Naive thymus-derived CD4-positive, alpha-beta T cell (primary cell): ENCODE measurements at places on chromosomes 4 and X.
A peak's percentile ranks its signal among the peaks of the same experiment; 100 is the strongest.

- H3K27me3 ChIP-seq: no peaks in the 10 kb centered on the region
- DNase-seq: no peak
- H3K4me3 ChIP-seq: no peak overlapping the region
- no peak overlapping the region for H3K27ac ChIP-seq
- no peaks in the 10 kb centered on the region for H3K4me1 ChIP-seq
- no peaks in the 10 kb centered on the region for H3K36me3 ChIP-seq
These were observed 99.1 kb upstream of the ENPP6 start for GRCh38 chr4:184316821-184317220.

DNA sequence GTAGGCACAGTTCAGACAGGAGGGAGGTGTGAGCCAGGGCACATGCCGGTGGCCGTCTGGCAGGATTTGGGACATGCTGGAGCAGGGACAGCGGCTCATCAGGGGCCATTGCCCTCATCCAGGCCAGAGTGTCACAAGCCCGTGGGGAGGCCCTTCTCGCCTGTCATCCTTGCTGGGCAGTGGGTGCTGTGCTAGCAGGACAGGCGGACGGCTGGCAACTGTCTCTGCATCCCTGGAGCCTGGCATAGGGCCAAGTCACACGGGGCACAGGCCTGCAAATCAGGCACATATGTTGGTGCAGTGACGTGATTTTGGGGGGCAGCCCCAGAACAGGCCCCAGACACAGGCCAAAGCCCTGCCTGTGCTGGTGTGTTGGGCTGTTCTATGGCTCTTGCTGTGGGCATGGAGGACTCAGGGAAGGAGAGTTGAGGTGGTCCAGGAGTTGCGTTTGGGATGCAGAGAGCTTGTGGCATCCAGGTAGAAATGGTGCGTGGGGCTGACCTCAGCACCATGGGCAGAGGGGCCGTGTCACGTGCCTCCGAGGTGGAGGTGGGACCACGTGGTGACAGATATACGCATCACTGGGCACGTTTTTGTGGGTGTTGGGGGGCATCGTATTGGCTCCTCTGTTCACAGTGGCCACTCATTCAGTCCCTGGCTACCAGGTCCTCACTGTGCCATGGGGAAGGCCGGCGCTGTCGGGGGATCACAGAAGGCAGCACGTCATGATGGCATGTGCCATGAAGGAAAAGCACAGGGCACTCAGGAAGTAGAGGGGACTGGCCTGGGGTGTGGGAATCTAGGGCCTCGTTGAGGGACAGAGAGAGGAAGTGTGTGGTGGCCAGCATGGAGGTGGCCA lies 14.6 kb upstream of the MSANTD1 start:
- H3K27me3 ChIP-seq: no peaks in the 10 kb centered on the region
- no peak overlapping the region for H3K27ac ChIP-seq
- H3K36me3 ChIP-seq: peaks cover 15% of the 10 kb centered on the region
- no peaks in the 10 kb centered on the region for H3K4me1 ChIP-seq
- DNase-seq: no peak

GRCh38 chr4:184856277-184856609 lies 30.5 kb upstream of the ACSL1 start:
- no peaks in the 10 kb centered on the region for H3K27me3 ChIP-seq
- no peaks in the 10 kb centered on the region for H3K36me3 ChIP-seq
- H3K4me3 ChIP-seq: no peak overlapping the region
- H3K4me1 ChIP-seq: no peaks in the 10 kb centered on the region
- no peak overlapping the region for H3K27ac ChIP-seq

- H3K36me3 ChIP-seq: no peaks in the 10 kb centered on the region
- H3K27me3 ChIP-seq: no peaks in the 10 kb centered on the region
- no peak for DNase-seq
- no peak overlapping the region for H3K27ac ChIP-seq
These were observed 145.1 kb downstream of the BEND2 start for GRCh38 chrX:18075603-18076002.

DNA sequence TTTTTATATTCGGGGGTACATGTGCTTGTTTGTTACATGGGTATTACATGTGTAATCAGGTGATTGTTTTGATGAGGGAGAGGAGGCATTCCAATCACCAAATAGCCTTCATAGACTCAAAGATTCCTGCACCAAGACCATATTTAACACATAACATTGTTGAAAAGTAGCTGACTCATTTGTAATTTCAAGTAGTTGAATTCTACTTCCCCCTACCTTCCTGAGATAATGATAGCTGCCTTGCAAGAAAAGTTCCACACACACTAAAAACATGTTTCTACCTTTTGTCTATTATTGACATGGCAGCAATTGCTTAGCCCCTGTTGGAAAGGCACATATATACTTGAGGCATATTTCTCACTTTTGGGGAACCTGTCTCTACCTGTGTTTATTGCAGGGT lies 16.1 kb downstream of the PGAM4 start:
- H3K27me3 ChIP-seq: no peaks in the 10 kb centered on the region
- no peak overlapping the region for H3K4me3 ChIP-seq
- no peaks in the 10 kb centered on the region for H3K36me3 ChIP-seq
- DNase-seq: no peak

GRCh38 chrX:1491851-1492349 lies 39.2 kb upstream of the ASMTL start:
- DNase-seq: peak; percentile 66
- peaks cover 26% of the 10 kb centered on the region for H3K36me3 ChIP-seq
- H3K27me3 ChIP-seq: no peaks in the 10 kb centered on the region
- H3K4me1 ChIP-seq: no peaks in the 10 kb centered on the region
- H3K4me3 ChIP-seq: no peak overlapping the region
- H3K27ac ChIP-seq: no peak overlapping the region

GRCh38 chrX:1239681-1240142 lies 27.3 kb upstream of the CRLF2 start:
- H3K36me3 ChIP-seq: no peaks in the 10 kb centered on the region
- H3K27me3 ChIP-seq: no peaks in the 10 kb centered on the region
- H3K4me1 ChIP-seq: no peaks in the 10 kb centered on the region
- H3K27ac ChIP-seq: no peak overlapping the region
- DNase-seq: peak; percentile 36

- H3K4me1 ChIP-seq: no peaks in the 10 kb centered on the region
- H3K36me3 ChIP-seq: no peaks in the 10 kb centered on the region
- no peaks in the 10 kb centered on the region for H3K27me3 ChIP-seq
- H3K27ac ChIP-seq: no peak overlapping the region
These were observed 23.5 kb upstream of the DUSP9 start for GRCh38 chrX:153623310-153624029.

GRCh38 chr4:186726426-186727168 lies 2.9 kb upstream of the FAT1 start:
- no peak for DNase-seq
- H3K4me1 ChIP-seq: no peaks in the 10 kb centered on the region
- H3K27ac ChIP-seq: no peak overlapping the region
- H3K4me3 ChIP-seq: no peak overlapping the region
- H3K27me3 ChIP-seq: no peaks in the 10 kb centered on the region
- no peaks in the 10 kb centered on the region for H3K36me3 ChIP-seq

DNA sequence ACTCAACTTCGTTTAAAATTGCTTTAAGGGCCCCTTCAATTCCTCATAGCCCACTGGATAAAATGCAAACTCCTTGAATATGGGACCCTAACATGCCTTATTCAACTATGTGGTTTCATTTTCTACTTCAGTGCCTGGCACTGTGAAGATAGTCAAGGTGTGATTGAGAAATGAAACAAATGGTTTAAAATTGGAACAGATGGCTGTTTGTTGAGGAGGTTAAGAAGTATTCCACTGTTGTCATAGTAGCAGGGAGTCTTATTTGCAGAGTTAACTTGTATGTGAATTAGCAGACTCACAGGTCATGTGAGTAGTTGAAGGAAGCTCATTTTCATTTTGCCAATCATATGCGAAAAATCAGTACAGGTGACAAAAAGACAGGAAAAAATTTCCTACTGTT lies 593.3 kb downstream of the KCTD8 start:
- H3K27me3 ChIP-seq: no peaks in the 10 kb centered on the region
- DNase-seq: no peak
- no peaks in the 10 kb centered on the region for H3K36me3 ChIP-seq

- peak; percentile 20 for DNase-seq
- no peaks in the 10 kb centered on the region for H3K4me1 ChIP-seq
- H3K27ac ChIP-seq: no peak within 1 kb of the TSS
- H3K36me3 ChIP-seq: no peaks in the 10 kb centered on the region
- H3K27me3 ChIP-seq: no peaks in the 10 kb centered on the region
These were observed at the start of gene KLHL13 for GRCh38 chrX:118116713-118117550. TSS of gene KLHL13 (minus strand) at chrX:118116810. CDS start at chrX:118028473, 88,337 bp downstream.

DNA sequence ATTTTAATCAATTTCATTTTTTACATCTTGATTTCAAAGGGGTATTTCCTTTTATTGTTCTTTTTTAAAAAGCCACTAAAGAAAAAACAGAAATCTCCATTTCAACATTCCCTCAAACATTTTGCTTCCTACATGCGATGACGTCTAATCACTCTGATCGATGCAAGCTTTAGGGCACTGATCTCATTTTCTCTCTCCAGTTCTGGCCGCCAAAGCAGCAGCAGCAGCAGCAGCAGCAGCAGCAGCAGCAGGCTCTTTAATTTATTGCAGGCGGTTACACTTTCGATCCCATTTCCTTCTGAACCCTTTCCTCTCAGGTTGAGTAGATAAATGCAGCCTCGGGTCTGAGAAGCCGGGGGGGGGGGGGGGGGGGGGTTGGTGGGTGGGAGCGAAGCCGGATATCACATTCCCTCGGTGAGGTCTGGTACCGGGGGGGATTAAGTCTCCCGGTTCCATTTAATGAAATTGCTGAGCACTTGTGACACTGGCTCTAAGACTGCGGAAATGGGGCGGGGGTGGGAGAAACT lies 3.4 kb upstream of the PCDH7 start:
- H3K27ac ChIP-seq: no peak overlapping the region
- no peak overlapping the region for H3K4me3 ChIP-seq
- no peaks in the 10 kb centered on the region for H3K36me3 ChIP-seq
- DNase-seq: no peak

DNA sequence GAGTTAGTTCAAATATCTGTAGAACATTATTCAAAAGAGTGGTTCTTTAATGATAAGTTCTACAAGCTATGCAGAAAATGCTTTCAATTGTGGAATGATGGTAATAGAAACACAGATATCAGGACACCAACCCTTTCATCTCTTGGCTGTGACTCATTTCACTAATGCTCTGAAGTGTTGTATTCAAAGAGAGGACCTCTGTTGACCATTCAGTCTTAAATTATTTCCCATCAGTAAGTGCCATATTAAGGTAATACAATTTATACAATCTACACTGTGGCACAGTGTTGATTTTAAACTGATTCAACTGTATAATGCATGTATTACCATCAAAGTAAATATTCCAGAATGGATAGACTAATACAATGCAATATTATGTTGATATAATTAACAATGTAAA lies 289.0 kb upstream of the ADGRL3 start:
- H3K36me3 ChIP-seq: no peaks in the 10 kb centered on the region
- H3K4me3 ChIP-seq: no peak overlapping the region
- no peak overlapping the region for H3K27ac ChIP-seq
- no peaks in the 10 kb centered on the region for H3K4me1 ChIP-seq

DNA sequence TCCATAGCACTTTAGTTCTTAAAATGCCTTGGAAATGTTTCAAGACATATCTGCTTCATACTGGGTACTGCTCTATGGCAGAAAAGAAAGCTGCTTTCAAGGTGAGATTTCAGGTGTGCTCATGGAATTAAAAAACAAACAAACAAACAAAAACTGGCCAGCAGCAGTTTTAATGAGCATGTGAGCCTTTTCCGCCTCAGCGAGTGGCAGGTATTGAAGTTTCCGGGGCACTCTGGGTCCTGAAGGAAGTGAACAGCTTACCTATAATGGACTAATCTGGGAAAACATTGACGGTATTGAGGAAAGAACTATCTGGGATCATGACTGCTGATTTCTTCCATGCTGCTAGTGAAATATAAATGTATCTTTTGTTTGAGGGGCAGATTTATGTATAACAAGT lies 194.6 kb downstream of the MAML3 start:
- H3K27ac ChIP-seq: no peak overlapping the region
- no peak overlapping the region for H3K4me3 ChIP-seq
- DNase-seq: no peak
- H3K4me1 ChIP-seq: no peaks in the 10 kb centered on the region
- H3K36me3 ChIP-seq: no peaks in the 10 kb centered on the region

- H3K4me1 ChIP-seq: no peaks in the 10 kb centered on the region
- no peak overlapping the region for H3K27ac ChIP-seq
- H3K4me3 ChIP-seq: no peak overlapping the region
- H3K27me3 ChIP-seq: no peaks in the 10 kb centered on the region
These were observed 204.5 kb downstream of the CPE start for GRCh38 chr4:165583341-165583740.

- no peaks in the 10 kb centered on the region for H3K4me1 ChIP-seq
- no peaks in the 10 kb centered on the region for H3K36me3 ChIP-seq
- no peaks in the 10 kb centered on the region for H3K27me3 ChIP-seq
- no peak overlapping the region for H3K27ac ChIP-seq
- no peak overlapping the region for H3K4me3 ChIP-seq
These were observed 170.9 kb downstream of the RCHY1 start for GRCh38 chr4:75343333-75343732.

GRCh38 chr4:172962564-172963353 lies 205.9 kb upstream of the GALNT7 start:
- DNase-seq: no peak
- no peak overlapping the region for H3K4me3 ChIP-seq
- no peak overlapping the region for H3K27ac ChIP-seq
- no peaks in the 10 kb centered on the region for H3K36me3 ChIP-seq

- no peaks in the 10 kb centered on the region for H3K36me3 ChIP-seq
- no peaks in the 10 kb centered on the region for H3K27me3 ChIP-seq
- H3K4me1 ChIP-seq: peaks cover 4% of the 10 kb centered on the region
- no peak for DNase-seq
- H3K4me3 ChIP-seq: no peak overlapping the region
- H3K27ac ChIP-seq: no peak overlapping the region
These were observed 5.0 kb upstream of the ZRSR2 start for GRCh38 chrX:15785176-15785750.

DNA sequence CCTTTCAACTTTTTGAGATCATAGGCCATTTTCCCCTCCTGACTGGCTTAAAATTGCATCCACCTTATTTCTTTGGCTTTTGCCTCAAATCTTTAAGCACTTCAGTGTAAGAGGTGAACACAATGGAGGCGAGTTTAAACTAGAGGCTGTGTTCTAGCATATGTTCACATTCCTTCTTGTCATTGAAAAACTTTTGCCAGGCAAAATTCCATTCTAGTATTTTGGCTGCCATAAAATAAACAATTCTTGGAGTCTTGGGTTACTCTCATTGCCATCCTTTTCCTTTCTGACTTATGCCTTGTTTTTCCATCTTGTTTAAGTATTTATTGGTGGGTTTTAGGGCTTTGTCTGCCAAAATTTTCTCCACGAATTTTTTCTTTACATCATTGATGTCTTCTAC lies 137.3 kb upstream of the ANXA10 start:
- H3K36me3 ChIP-seq: no peaks in the 10 kb centered on the region
- H3K27me3 ChIP-seq: no peaks in the 10 kb centered on the region
- no peaks in the 10 kb centered on the region for H3K4me1 ChIP-seq
- no peak overlapping the region for H3K4me3 ChIP-seq
